Heart right ventricle (tissue), 16 donors: ENCODE measurements at places on chromosomes 2 and 18. TPM values are rescaled to one million over a fixed set of nuclear protein-coding genes. Genes with fewer than 3 reads are reported as not detected.
A peak's percentile ranks its signal among the peaks of the same experiment; 100 is the strongest.

GRCh38 chr2:65212115-65212514 is 15.5 kb upstream of the ACTR2 start:
- no peak for DNase-seq

DNA sequence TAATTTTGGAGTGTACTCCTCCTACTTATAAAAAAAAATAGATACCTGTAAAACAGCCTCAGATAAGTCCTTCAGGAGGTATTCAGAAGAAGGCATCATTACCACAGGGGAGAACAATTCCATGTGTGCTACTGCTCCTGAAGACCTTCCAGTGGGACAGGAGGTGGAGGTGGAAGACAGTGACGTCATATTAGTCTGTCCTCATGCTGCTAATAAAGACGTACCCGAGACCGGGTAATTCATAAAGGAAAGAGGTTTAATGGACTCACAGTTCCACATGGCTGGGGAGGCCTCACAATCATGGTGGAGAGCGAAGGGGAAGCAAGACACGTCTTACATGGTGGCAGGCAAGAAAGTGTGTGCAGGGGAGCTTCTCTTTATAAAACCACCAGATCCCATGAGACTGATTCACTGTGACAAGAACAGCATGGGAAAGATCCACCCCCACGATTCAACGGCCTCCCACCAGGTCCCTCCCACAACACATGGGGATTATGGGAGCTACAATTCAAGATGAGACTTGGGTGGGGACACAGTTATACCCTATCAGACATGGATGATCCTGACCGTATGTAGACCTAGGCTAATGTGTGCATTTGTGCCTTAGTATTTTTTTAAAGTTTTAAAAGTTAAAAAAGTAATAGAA is 98.4 kb downstream of the NDUFA10 start:
- DNase-seq: no peak

- DNase-seq: no peak
Observed at GRCh38 chr2:240133401-240133800, 2.7 kb downstream of the COPS9 start.

- DNase-seq: no peak
Observed at GRCh38 chr18:13026583-13027270, 35.6 kb downstream of the CEP192 start.

DNA sequence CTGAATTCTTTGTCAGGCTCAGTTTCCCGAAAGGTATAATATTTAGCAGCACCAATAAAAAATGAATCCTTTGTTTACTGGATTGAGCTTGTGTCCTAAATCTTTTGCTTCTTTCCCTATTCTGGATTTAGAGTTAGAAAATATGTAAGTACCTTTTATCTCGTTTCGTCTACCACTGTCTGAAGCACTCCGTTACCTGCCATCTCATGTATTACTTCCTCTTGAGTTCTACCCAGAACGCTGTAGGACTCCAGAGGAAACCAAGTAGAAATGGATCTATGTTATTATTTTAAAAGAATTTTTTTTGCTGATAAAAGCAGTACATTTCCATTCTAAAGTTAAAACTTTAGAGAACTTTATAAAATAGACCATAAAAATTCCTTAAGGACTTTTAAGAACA is 13.5 kb downstream of the ANKRD12 start:
- DNase-seq: no peak

- no peak for DNase-seq
Observed at GRCh38 chr2:173667415-173667814, 297.8 kb downstream of the SP3 start.

- DNase-seq: no peak
Observed at GRCh38 chr2:202037086-202037485, 3.4 kb downstream of the FZD7 start.

- no peak for DNase-seq
Observed at GRCh38 chr2:118049816-118050140, 35.9 kb upstream of the CCDC93 start.

- DNase-seq: no peak
Observed at GRCh38 chr2:181570833-181571661, 85.9 kb downstream of the CERKL start.

- DNase-seq: peak; percentile 22
Observed at GRCh38 chr2:177598326-177599138, 206.0 kb downstream of the AGPS start.

DNA sequence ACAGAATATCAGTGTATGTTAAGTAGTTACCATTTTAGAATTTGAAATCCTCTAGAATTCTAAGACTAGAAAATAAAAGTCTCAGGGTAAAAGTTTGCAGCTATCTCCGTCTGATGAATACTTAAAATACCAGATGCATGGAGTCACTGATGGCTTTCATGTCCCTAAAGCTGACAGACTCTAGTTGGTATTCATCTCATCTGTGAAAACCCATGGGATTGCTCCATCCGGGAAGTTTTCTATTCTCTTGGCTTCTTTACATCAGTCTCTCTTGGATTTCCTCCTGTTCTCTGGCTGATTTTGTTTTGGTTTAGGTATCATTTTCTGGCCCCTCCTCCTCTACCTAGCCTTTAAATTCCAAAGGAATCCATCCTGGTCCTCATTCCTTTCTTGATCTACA is 465.6 kb upstream of the POU3F3 start:
- DNase-seq: no peak

GRCh38 chr18:42730272-42730671 is 385.2 kb downstream of the RIT2 start:
- no peak for DNase-seq

- no peak for DNase-seq
Observed at GRCh38 chr2:186724736-186725135, 30.9 kb downstream of the FAM171B start.

DNA sequence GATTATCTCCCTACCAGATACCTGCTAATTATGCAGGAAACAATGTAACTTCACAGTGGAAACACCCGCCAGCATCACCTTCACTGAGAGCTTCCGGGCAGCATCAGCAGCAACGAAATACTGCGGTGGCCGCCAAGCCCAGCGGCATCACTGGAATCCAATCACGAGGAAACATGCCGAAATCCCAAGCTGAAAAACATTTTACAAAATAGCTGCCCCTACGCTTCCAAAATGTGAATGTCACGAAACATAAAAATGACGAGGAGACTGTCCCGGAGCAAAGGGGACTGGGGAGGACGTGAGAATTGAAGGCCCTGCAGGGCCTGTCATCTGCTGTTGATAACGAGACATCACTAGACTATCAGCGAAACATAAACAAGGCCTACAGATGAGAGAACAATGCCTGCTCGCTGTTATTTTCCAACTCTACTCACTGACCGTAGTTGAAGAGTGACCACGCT is 82.6 kb downstream of the HDAC4 start:
- no peak for DNase-seq

DNA sequence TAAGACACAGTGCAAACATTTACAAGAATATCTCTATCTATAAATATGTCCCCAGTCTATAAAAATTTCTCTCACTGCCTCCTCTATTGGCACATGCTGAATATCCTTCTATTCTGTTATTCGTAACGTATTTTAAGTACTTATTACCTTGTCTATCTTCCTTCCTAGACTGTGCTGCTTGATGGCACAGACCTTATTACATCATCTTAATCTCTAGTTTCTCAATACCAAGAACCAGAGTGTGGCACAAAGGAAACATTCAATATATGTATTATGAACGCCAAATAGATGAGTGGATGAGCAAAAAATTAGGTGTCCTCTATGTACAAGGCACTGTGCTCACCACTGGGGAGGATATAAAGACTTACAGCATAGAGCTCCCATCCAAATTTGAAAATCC is 282.8 kb downstream of the NBAS start:
- no peak for DNase-seq

GRCh38 chr2:230216489-230216888 is 3.3 kb downstream of the SP110 start:
- no peak for DNase-seq

- no peak for DNase-seq
Observed at GRCh38 chr2:215567504-215567903, 131.6 kb upstream of the FN1 start.

DNA sequence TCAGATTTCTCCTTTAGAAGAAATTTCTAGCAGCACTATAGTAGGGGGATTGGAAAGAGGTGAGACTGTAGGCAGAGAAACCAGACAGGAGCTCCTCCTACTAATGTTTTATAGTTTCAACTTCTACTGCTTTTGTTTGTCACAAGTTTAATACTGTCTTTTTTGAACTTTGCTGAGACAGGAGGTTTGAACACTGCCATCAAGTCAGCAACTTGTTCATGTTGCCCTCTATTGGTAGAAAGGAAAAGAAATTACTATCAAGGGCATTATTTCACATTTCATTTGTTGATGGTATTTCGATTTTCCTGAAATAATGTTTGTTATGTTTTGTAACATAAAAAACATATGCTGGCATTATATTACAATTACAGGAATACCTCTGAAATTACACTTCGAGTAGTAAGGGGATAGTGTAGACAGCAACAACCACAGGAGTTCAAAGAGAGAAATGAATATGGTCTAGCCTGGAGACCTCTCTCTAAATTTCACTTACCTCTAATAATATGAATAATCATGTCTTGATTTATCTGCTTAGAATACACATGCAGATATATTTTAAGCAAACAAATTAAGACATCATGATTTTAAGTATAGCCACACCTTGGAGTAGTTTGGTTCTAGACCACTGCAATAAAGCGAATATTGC is 12.4 kb upstream of the CCDC88A start:
- no peak for DNase-seq

DNA sequence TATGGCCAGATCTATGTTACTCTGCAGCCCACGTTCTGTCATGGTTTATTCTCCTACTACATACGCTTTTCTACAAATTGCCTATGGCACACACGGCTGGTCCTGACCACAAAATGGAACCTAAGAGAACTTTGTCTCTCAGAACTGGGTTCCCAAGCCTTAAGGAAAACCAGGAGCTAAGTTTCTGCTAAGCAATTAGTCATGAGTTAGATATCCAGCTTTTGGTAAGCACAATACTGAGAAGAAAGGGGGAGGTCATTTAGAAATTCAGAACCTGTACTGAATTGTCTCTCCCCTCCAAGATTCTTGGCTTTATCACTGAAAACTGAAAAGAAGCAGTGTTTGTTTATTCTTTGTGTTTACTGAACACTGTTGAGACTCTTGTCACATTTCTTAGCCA is 283.5 kb upstream of the TANK start:
- DNase-seq: no peak

DNA sequence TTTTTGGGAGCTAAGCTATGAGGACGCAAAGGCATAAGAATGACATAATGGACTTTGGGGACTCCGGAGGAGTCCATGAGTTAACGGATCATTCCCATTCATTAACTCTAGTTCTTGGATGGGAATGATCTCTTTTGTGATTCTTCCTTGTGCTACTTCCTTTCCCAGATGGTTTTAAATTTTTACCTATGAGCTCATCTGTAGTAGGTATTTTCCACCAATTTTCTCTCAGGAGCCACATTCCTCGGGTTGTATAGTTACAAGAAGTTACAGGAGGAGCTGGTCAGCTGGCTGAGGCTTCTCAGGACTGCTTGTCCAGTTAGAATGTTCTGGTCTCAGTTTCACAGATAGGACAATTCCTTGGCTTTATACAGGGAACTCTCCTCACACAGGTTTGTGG is 42.9 kb upstream of the LPIN2 start:
- no peak for DNase-seq

- peak; percentile 40 for DNase-seq
Observed at GRCh38 chr2:43609290-43609918, 13.6 kb upstream of the THADA start.

GRCh38 chr2:45067859-45068570 is 58.8 kb upstream of the SIX2 start:
- DNase-seq: no peak

DNA sequence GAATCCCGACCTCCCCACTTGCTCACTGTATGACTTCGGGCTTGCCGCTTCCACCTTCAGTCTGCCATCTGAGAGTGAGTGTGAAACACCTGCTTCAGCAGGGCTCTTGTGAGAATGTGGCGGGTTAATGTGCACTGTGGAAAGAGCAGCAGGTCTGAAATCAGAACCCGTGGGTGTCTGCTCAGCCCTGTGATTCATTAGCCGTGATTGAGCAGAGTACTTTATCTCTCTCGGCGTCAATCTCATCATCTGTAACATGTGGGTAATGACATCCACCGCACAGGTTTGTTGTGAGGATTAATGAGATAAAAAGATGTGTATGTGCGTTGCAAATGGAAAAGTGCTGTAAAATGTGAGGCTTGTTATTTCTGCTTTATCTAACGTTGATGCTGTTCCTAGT is 128.6 kb downstream of the LRATD1 start:
- DNase-seq: no peak

DNA sequence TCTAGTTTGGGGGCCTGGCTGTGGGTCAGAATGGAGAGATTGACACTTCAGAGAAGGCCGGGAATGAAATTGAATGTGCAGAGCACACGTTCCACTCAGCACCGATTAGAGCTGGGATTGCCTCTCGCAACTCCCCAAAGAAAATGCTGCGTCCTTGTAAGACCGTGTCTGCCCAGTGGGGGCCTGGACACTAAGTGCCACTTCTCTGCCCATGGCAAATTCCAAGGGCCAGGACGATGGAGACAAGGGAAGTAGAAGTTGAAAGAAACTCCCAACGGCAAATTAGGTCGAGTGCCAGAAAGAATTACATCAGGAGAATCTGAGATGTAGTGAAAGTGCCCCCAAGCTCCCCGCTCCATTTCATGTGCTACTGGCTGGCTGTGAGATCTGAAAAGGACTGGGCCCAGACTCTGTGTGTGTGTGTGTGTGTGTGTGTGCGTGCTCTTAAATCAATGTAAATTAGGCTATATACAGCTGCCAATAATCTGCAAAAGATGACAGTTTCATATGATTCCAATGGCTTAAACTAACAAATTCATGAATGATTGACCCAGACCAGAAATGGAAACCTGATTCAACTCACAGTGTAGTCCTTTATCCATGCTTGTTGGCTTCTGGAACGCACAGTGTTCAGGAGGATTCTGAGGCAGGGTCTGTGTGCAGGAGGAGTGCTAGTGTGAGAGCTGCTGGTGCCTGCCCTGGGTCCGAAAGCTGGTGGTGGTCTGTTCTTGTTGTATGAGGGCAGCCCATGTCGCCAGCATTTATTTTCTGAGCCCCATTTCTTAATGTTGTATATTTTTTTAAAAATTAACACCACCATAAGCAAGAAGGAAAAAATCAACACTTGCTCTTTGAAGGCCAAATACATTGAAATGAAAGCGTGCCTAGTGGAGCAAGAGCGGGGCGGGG is 234.3 kb downstream of the AGAP1 start:
- no peak for DNase-seq

GRCh38 chr2:20104900-20105545 is 53.6 kb upstream of the LAPTM4A start:
- DNase-seq: no peak

GRCh38 chr18:48939205-48940097 is 11.3 kb downstream of the SMAD7 start:
- peak; percentile 71 for DNase-seq

MC5R gene
- not detected for total RNA-seq

MC4R gene
- total RNA-seq: not detected

ZFP36L2 gene
- 39.2 TPM for total RNA-seq

TMEM200C gene
- total RNA-seq: 0.79 TPM

SPP2 gene
- total RNA-seq: not detected

AGXT gene
- total RNA-seq: not detected

ANKMY1 gene
- total RNA-seq: 7.6 TPM

SP5 gene
- total RNA-seq: 0.57 TPM

CCDC148 gene
- total RNA-seq: 0.64 TPM

GALNT13 gene
- total RNA-seq: not detected

CD28 gene
- total RNA-seq: 0.92 TPM

TMEM198 gene
- 1.3 TPM for total RNA-seq

SAG gene
- total RNA-seq: not detected
